ENCODE measurements at places on chromosomes 6 and 20. TPM values are rescaled to one million over a fixed set of nuclear protein-coding genes. Genes with fewer than 3 reads are reported as not detected.

DNA sequence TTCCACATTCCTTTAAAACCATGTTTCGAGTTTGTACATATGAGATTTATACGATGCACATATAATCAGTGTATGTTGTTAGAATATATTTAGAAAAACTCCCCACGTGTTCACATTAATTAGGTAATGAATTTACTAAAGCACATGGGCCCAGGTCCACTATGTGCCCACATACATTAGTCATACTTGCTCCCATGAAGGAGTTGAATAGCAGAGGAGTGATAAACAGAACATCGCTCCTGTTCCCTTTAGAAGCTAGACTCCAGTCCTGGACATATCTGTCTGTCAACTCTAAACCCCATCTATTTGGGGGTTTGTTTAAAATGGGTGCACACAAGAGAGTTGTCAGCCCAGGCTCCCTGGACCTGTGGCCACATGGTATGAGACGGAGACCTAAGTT is 108.1 kb upstream of the TIAM2 start:
- DNase-seq = no peak

- DNase-seq = peak; percentile 43
These were observed 6.4 kb downstream of the CEP43 start for GRCh38 chr6:167005350-167006159.

GRCh38 chr20:46367967-46368901 is 38.2 kb downstream of the ELMO2 start:
- DNase-seq = no peak

- no peak for DNase-seq
These were observed 25.3 kb upstream of the RIPOR2 start for GRCh38 chr6:24960991-24961475.

PGC gene
- total RNA-seq = not detected

PPP2R5D gene
- total RNA-seq = 37.3 TPM

GRCh38 chr6:56944661-56945060 is 10.2 kb upstream of the BEND6 start:
- no peak for DNase-seq

VWA7 gene
- 2.3 TPM for total RNA-seq

GRCh38 chr6:127022302-127022701 is 96.2 kb upstream of the RSPO3 start:
- peak; percentile 82 for DNase-seq

- no peak for DNase-seq
These were observed 168.2 kb downstream of the SAMD5 start for GRCh38 chr6:147676495-147677199.

TREM2 gene
- total RNA-seq = not detected

DNA sequence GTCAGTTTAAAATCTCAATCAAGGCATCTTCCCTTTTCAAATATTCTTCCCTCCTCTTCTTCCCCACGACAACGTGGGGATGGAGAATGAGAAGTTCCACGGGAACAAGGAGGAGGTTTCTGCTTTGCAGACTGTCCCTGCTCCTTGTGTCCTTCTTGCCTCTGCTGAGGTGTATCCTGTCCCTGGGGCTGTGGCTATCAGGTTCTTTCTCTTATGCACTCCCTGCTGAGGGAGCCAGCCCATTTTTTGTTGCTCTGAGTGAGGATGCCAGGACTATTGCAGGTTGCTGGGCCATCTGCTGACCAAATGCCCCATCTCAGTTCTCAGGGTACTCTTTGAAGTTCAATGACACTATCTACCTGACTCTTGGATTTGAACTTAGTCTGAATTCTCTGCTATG is 533.6 kb downstream of the RNF144B start:
- no peak for DNase-seq

DNA sequence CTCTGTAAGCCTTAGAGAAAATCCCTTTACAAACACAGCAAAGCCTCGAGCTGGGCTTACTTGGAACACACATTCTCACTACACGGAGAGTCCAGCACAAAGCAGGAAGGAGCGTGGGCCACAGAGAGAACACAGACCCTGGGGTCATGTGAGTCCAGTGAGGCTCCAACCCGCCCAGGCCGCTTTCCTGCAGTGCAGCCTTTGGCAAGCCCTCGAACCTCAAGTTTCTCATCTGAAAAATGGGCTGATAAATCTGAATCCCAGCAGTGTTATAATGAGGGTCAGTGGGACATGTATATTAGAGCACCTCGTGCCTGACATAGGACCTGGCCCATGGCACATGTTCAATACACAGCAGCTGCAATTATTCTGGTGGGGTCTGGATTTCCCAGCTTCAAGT is 305.5 kb upstream of the SULF2 start:
- no peak for DNase-seq

MAFB gene
- total RNA-seq = 19.5 TPM

DNA sequence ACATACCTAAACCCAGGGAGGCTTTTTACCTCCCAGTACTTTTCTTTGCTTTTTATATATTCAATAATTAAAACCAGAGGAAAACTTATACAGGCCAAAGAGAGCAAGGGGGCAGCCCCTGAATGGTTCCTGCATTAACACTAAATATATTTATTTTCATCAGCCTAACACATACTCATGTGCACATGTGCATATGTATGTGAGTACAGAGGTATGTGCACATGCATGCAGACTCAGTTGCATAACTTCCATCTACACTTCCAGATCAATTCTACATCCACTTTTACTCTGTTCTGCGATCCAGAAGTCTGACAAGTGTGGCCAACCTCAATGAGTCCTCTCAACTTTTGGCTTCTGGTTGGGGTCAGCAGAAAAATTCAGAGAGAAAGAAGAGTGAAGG is 794.2 kb downstream of the DHX35 start:
- DNase-seq = no peak

GRCh38 chr6:130517444-130517931 is 151.7 kb downstream of the TMEM200A start:
- DNase-seq = no peak

DNA sequence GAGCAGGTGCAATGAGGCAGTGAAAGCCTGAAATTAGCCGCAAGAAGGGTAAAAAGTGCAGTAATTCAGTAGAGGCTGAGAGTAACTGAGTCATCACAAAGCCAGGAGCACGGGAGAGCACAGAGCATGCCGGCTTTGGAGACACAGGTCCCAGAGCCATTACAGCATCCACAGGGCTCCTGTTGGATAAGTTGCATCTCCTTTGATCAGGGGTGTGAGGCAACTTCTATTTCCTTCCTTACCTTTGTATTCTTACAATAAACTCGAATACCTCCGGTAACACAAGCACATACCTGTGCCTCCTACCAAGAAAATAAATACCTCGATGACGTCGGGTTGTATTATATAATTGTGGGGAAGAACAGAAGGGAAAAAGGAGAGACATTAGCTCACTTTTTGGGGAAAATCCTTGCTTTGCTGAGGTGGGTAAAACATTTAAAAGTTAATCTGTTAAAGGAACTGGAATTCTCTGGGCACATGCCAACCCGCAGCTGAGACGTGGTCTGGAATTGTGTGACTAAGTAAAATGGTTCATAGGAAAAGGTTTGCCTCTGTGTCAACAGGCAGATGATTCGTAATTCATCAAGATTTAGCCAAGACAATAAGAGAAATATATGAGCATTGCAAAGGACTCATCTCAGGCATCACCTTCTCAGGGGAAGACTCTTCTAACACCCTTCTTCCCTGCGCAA is 360.7 kb upstream of the ZFP64 start:
- no peak for DNase-seq

DNA sequence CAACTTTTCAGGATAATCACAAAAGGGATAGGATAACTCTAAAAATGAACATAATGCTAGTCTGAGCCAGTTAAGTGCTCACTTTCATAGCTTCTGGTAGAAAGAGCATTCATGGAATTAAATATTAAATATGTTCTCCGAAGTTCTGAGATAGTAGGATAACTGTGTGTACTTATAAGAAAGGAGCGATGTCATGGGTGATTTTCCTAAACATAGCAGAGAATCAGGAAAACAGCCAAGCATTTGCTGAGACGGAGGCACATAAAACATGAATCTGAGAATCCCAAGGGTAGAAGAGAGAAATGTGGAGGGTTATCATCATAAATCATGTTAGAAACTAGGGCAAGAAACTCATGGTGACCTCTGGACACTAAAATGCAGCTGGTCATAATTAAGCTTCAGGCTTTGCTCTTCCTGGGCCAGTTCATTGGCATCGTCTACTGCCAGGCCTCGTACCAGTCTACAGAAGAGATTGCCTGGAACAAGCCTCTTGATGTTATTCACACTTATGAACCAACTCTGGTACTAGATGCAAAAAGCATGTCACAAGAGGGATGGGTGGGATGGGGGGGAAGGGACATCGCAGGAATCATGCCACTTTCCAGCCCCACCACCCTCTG is 436.6 kb downstream of the PRKN start:
- DNase-seq = peak; percentile 86

DNA sequence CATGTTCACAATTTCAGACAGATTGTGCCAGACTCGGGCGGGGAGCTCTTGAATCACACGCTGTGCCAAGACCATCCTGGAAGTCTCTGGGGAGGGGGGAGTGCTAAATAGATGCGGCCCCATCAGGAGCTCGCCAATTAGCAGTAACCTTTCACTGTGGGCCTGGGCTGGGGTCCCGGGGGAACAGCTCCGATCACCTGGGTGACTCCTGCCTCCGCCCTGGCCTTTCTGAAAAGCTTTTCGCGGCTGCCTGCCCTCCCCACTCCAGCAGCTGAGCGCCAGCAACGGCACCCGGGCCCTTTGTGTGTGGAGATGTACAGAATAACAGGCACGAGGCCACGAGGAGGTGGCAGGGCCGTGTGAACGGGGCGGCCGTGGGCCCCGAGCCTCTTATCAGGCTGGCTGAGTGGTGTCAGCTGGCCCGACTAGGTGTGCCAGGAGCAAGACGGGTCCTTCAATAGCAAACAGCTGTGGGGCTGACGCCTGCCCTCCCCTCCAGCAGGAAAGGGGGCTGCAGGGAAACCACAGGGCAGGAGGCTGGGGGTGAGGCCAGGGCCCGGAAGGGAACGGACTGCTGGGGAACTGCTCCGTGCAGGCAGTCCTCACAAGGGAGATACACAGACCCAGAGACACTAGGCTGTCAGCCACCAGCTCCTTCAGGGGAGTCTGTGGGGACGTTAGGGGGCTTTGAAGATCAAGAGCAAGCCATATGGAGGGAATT is 56.8 kb downstream of the NOL4L start:
- peak; percentile 65 for DNase-seq

ACTL10 gene
- 0.10 TPM for total RNA-seq

NHLRC1 gene
- total RNA-seq = 3.2 TPM

DNA sequence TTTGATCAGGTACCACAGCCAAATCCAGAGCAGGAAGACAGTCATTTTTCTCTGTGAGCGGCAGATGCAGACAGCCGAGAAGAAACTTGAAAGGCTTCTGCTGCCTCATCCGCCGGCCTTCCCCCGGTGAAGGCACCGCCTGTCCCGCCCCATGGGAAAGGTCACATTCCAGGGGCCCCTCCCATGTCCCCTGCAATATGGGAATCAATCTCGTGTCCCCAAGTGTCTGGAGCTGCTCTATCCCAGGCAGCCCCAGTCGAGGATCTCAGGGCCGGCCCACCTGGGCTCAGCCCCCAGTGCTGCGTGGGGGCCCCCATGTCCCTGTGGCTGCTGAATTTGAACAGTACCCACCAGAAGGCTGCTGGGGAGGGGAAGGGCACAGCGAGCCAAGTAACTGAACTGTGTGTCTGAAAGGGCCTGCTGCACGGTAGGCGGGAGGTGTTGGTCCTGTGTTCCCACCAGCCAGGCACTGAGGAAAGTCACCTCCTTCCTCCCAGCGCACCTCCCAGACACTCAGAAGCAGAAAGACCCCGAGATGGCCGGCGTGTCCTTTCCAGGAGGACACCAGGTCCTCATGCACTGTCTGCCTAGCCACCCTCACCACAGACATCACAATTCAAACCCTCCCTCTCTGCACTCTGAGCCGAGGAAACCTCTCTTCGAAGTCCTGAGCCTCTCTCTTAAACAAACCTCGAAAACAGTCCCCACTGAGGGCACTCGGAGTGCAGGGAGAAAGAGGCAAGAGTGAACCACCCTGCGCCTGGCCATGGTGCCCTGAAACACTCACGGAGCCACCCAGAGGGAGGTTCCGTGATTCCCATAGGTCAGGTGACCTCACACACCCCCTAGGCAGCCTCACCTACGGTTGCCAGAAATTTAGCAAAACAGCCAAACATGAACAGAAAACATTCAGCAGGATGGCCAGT is 99.3 kb downstream of the PSMB1 start:
- no peak for DNase-seq

GRCh38 chr6:34284563-34285447 is 36.0 kb upstream of the SMIM29 start:
- DNase-seq = no peak

DNA sequence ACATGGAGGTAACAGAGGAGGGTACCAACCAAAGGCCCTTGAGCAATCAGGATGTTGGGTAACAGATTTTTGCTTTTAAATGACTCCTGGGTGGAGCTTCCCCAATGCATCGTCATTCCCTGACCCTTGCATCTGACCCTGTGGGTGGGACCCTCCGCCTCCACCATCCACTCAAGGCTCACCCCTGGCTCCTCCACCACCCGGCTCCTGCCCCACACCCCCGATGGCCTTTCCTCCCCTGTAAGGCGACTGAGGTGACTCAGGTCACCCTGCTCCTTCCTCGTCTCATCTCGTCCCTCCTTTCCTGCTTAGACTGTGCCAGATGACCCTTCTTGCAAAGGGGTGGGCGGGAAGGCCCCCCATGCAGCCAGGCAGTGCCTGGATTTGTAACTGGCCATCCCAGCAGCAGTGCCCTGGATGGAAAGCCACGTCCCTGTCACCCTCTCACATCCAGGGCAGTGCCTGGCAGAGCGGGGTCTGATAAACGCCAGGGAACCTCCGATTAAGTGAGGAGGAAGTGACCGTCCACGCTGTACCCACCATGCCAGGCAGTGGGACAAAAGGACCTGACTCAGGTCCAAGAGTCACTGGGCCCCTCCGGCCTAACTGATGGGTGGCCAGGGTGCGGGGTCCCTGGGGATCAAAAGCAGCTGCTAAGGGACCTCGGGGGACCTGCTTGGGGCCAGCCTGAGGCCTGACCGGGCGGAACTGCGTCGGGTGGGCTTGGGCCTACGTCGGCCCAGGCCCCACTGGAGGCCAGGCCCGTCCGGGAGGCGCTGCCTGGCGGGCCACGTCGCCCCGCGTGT is 624 bp upstream of the NPEPL1 start:
- no peak for DNase-seq

DNA sequence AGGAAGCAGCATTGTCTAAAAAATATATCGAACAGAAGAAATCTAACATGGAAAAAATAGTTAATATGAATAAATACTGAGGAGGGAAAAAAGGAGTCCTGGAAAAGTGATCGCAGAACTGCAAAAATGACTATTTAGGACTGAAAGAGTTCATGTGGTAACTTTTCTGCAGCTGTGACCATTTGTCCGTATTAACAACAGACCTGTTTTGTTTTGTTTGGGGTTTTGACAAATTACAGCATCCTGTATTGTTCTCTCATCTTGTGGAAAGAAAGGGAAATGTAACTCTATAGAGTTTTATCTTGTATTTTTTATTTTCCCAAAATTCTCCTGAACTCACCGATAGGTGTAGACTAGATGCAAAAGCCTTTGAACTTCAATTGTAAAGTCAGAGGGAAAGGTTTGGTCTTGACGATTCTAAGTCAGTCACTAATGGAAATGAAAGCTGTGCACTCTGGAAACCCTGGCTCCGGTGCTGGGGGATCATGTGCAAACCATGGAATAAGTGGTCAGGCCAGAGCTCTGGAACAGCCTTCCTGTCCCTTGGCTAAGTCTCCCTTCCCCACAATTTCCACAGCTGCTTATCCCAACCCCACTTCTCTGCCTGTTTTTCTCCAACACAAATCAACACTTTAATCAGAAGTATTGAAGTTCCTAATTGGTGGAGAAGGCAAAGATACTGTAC is 51.2 kb upstream of the MARCKS start:
- DNase-seq = peak; percentile 73

GRCh38 chr6:129236001-129236517 is 353.1 kb downstream of the LAMA2 start:
- DNase-seq = no peak
